ENCODE measurements at places on chromosomes 13 and 19.

DNA sequence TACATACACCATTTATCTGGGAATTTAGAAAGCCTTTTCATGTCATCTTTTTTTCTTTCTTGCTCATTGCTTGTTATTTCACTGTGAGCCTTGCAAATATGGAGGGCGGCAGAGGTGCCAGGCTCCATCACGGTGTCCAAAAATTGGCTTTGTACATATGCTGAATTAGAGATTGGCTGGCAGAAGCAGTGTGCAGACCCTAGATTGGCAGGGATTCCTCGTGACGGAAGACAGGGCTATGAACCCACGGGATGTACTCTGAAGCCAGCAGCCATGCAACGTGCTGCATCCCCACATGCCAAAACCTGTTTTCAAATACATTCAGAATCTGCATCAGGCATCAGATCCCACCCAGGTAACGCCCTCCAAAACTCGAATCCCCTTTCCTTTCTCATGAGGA lies 142.8 kb downstream of the ZIC5 start:
- no peak for DNase-seq

DNA sequence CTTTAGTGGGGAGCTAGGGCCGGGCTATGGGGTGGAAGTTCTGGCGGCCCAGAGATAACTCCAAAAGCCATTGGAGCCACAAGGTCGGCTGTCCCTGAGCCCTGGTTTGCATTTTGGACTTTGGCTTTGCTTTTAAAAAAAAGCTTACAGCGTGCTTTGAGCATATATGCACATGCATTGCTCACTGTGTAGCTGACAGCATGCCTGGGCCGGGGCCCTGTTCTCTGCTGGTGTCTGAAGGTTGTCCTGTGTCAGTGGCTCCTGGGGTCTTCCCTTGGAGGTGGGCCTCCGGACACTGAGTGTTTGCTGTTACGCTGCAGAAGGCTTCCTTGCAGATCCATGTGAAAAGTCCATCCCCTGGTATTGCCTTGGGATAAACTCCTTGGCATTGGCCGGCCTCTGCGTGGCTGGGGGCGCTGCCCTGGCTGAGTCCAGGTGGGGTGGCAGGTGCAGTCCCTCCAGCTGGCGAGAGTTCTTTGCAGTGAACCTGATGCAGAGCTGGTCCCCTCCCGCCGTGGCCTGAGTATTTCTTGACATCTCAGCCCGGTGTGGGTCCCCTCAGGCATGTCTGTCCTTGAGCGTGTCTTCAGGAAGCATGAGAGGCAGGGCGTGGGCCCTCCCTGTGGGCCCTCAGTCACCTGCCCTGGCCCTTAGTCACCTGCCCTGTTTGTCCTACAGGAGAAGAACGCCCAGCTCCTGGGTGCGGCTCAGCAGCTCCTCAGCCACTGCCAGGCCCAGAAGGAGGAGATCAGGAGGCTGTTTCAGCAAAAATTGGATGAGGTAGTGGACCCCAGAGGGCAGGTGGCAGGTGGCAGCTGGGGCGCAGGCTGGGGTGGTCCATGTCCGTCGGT lies 23.0 kb downstream of the PLEKHJ1 start:
- no peak for DNase-seq

DNA sequence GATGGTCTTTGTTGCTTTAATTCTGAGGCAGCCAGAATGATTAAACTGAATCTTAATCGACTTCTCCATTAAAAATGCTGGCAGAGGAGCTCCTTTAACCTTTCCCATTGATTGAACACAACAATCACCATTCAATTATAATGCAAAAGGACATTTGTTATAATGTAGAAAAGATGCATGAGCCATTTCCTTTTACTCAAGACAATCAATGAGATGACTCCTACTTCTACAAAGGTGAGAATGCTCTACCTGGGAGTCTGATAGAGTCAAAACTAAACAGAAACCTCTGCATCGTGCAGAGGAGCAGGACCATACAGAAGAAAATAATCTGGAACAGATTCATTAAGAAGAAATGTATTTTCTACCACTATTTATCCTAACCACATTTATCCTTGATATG lies 253.6 kb upstream of the DACH1 start:
- no peak for DNase-seq

DNA sequence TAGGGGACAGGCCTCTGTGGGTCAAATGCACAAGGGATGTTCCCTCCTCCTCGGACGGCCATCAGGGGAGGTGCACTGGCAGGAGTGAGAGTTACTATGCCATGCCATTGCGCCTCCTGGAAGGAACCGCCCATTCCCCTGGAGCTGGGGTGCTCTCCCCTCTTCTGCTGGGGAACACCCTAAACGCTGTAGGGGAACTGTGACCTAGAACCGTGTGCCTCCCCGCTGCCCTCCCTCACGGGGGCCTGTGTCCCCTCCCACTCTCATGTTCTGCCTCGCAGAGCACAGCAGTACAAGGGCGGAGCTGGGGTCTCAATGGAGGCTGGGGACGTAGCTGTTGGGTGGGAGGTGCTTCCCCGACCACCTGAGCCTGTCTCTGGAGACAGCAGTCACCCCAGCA lies 17.2 kb upstream of the CRTC1 start:
- no peak for DNase-seq

DNA sequence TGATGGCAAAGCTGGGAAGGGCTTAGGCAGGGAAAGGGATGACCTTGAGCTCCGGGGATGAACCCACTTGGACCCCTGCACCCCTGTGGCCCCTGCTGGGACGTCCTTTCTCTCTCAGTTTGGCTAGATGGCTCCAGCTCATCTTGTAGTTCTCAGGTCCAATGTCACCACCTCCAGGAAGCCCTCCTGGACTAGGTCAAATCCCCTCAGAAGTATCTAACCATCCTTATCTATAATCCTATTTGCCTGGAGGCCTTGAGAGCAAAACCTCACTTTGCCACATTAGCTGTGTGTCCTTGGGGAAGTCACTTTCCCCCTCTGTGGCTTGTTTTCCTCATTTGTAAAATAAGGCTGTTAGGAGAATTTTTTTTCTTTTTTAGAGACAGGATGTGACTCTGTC lies 42.7 kb upstream of the NFIC start:
- DNase-seq: no peak

DNA sequence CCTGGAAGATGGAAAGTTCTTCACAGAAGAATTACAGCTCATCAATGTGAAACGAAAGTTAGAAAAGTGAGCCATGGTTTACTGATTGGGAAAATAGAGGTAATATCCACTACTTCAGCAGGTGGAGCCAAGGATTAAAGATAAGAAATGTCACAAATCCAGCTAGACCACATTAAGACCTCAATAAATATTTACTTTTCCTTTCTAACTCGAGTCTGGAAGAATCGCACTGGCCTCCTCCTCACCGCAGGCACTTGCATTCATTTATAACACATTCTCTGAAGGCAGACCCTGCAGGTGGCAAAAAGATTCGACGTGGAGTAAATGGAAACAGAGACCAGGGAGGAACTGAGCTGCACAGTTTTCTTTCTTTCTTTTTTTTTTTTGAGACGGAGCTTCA lies 7.4 kb downstream of the SLC35E1 start:
- no peak for DNase-seq
